ENCODE measurements at places on chromosomes 5 and 9.
A peak's percentile ranks its signal among the peaks of the same experiment; 100 is the strongest.

- DNase-seq = no peak
Measured at GRCh38 chr5:55421074-55421529, 113.3 kb downstream of the MTREX start.

GRCh38 chr5:154766558-154767281, 11.5 kb downstream of the LARP1 start:
- DNase-seq = no peak

GRCh38 chr5:67299231-67299735, 102.7 kb upstream of the CD180 start:
- peak; percentile 48 for DNase-seq

DNA sequence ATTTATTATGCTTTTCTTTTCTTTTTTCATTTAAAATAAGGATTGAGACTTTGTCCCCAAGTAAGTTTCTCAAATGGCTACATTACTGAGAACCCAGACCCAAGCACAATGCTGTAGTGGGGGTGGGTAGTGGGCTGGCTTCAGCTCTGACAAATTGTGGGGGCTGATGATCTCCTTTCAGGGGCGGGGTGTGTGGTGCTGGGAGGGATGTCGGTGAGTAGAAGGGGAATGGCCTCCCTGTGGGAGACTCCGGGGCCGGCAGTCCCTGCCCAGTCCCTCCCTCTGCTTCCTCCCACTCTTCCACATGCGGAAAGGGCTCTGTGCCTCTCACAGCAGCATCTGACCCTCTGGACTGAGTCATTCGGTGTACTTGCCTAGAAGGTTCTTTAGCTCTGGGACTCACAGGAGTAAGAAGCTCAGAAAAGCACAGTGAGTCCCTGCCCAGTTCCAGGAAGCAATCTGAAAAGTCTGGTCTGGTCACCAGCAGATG, 14.3 kb downstream of the CD180 start:
- DNase-seq = peak; percentile 37

DNA sequence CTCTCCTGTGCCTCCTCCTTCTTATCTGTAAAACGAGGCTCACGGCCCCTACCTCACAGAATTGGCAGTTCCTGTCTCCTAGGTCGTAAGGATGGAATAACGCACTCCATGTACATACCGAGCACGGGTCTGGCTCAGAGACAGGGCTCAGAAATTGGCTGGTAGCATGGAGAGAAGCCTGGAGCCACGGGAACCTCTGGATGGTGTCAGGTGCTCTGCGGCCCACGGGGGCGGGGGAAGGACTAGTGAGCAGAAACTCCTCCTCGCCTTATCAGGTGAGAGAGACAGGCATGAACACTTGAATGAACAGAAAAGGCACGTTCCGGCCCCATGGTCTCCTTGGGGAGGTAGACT, 15.4 kb upstream of the C5orf47 start:
- DNase-seq = no peak

DNA sequence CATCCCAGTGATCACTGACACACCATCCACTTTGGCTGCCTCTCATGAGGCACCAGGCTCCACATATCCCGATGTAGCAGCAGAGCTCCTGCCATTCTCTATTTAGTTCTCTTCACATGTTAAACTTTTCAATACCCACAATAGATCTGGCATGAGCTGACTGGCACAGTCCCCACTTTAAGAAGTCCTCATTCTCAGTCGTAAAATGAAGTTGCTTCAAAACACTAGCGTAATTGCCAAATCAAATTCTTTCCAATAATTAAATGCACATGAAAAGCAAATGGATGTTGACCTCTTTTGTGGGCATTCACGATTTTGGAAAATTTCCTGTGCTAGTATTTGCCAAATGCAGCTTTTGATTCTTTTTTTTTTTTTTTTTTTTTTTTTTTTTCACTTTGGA, 32.4 kb downstream of the HAPLN1 start:
- DNase-seq = no peak

Measured in kidney glomerular epithelial cell (primary cell).